ENCODE measurements at places on chromosomes 16 and 17.

- no peak for DNase-seq
These were observed 11.9 kb upstream of the FAAP100 start for GRCh38 chr17:81563861-81564586.

GRCh38 chr16:31099860-31100638 lies 5.5 kb upstream of the VKORC1 start:
- DNase-seq, result no peak

DNA sequence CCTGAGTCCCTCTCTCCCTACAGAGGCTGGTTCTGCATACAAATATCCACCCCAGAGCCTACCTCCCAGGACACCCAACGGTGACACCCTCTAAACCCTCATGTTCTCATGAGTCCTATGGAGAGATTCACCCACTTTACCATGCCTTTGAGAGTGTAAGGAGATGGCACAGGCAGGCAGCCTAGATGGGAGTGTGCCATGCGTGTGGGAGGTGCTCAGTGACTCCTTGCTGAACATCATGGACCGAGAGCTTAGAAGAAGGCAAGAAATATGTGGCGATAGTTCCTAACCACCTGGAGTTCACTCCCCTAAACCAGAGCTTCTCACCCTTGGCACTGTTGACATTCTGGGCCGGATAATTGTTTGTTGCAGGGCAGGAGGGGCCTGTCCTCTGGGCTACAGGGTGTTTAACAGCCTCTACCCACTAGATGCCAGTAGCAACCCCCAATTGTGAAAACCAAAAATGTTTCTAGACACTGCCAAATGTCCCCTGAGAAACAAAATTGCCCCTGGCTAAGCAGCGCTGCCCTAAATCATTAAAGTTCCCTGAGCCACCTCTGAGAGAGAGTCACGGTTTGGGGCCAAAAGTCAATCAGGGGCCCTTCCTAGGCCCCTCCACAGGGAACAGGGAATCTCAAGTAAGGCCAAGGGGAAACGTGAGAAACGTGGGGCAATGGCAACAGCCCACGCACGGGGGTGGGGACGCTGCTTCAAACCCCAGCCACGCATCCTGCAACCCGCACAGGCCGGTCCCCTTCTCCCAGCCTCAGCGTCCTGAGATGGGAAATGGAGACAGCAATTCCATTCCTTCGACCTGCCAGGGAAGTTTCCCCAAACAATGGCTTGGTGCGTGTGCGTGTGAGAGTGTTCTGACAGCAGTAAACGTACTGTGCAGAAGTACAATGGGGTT lies 66.8 kb downstream of the C16orf78 start:
- DNase-seq, result no peak

DNA sequence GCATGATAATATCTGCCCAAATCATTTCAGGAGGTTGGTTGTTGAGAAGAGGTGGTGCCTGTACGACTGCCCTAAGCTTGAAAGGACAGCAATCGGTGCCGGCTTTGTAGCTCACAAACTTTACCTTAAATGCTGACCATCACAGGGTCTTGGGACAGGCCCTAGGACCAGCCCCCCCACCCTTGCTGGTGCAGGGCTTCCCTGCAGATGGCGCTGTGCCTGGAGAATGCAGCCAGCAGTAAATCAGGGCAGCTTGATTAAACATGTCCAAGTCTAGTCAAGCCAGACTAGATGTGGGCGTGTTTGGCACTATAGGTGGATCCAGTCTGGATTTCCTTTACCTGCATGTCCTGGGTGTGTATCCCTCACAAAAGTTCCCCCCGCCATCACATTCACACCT lies 135.5 kb upstream of the CRHR1 start:
- no peak for DNase-seq

DNA sequence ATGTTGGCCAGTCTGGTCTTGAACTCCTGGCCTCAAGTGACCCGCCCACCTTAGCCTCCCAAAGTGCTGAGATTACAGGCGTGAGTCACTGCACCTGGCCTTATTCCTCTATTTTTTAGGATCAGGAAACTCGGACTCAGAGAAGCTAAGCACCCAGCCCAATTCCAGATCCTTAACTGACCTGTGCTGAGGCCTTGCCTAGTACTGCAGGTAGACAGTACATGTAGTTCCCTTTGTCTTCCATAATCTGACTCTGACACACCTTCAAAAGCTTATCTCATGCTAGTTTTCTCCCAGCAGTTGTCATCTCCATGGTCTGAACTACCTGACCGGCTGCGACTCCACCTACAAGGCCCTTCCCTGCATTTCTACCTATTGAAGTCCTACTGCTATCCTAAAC lies 65.7 kb upstream of the AXIN2 start:
- DNase-seq, result no peak

DNA sequence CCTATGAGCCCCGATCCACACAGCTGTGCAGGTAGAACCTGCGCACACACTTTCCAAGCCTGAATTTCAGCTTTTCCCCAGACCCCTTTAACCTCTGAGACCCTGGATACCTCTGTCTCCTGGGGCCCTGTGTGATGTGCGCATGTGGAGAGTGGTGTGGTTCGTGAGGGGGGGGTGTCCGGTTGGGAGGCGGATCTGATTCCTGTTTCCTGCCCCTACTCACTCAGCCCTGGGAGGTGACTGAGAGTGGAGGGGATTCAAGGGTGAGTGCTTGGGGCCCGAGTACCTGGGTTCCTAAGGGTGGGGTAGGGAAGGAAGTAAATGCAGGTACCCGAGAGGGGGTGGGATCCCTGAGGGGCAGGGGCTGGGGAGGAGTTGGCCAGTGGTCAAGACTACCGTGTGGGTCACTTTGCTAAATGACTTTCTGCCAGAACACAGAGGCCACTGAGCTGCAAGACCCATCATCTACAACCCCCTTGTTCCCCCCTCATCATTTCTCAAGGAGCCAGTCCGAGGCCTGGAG lies 621 bp downstream of the ARHGEF15 start:
- DNase-seq, result no peak

All from cerebellar nuclear complex (tissue), 1 donor.